ENCODE measurements at places on chromosomes 2 and 18.
A peak's percentile ranks its signal among the peaks of the same experiment; 100 is the strongest.

DNA sequence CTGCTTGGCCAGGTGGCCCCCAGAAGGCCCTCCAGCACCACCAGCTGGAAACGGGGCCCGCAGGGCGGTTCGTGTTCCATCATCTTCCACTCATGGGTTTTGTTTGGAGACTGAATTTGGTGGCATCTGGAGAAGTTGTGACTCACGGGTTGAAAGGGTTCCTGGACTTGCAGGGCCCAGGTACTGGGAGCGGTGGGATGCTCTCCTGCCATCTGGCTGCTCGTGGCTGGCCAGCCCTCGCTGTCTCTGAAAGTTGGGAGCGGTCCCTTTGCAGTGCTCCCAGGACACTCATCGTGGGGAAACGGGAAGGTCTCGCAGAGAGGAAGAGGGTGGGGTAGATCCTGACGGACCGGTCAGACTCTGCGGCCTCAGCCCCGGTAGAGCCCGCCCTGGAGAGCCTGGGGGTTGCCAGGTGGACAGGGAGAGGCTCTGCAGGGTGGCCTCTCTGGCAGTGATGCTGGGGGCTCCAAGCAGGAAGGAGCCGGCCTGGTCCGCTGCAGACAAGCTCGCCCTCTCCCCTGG is 47.5 kb downstream of the TWIST2 start:
- DNase-seq = no peak

GRCh38 chr2:221851531-221852045 is 279.5 kb upstream of the EPHA4 start:
- DNase-seq = no peak

DNA sequence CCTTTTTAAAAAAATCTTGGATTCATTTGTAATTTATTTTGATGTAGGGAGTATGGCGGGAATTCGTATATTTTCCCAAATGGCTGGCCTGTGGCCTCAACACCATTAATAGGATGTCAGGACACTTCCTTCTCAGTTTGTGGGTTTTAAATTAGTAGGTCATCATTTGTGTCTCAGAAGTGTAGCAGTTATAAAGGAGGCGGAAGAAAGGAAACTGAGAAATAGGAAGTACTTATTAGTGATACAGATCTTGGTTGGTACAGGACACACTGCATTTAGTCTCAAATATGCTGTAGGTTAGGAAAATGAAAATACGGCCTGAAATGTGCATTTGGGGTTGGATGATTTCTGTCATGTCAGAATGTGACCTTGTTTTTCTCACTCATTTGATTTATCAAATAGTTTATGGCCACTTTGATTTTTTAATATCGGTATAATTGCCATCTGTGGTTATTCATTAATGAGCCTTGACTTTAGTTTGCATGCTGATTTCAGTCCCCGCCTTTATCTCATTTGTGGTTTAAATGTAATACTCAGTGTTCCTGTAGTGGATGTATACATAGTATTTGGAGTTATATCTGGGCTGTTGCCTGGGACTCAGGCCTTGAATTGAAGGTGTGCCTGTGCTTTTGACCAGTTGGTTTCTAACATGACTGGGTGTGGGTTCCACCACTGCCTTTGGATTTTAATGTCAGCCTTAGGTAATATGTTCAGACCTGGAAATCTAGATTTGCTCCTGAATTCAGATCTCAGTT is 31.4 kb downstream of the ZCCHC2 start:
- no peak for DNase-seq

- DNase-seq = no peak
Observed at GRCh38 chr2:195898505-195899191, 170.0 kb downstream of the DNAH7 start.

- no peak for DNase-seq
Observed at GRCh38 chr18:41548521-41549260, 406.3 kb upstream of the PIK3C3 start.

DNA sequence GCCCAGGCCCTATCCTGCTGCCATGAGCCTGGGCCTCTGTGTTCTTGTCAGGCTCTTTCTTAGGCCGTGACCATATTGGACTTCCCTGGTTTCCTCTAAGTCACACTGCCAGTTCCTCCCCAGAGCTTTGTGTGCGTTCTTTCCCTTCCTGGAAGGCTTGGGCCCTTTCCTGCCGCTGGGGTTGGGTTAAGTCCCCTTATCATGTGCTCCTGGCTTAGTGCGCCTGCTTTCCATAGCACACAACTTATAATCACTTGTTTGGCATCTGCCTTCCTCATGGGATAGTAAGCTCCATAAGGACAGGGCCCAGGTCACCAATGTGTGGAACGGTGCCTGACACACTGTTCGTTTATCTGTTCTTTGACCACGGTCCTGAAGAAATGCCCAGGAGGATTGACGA is 31.3 kb downstream of the NIFK start:
- DNase-seq = no peak

- DNase-seq = no peak
Observed at GRCh38 chr2:126912201-126912600, 13.5 kb downstream of the TEX51 start.

DNA sequence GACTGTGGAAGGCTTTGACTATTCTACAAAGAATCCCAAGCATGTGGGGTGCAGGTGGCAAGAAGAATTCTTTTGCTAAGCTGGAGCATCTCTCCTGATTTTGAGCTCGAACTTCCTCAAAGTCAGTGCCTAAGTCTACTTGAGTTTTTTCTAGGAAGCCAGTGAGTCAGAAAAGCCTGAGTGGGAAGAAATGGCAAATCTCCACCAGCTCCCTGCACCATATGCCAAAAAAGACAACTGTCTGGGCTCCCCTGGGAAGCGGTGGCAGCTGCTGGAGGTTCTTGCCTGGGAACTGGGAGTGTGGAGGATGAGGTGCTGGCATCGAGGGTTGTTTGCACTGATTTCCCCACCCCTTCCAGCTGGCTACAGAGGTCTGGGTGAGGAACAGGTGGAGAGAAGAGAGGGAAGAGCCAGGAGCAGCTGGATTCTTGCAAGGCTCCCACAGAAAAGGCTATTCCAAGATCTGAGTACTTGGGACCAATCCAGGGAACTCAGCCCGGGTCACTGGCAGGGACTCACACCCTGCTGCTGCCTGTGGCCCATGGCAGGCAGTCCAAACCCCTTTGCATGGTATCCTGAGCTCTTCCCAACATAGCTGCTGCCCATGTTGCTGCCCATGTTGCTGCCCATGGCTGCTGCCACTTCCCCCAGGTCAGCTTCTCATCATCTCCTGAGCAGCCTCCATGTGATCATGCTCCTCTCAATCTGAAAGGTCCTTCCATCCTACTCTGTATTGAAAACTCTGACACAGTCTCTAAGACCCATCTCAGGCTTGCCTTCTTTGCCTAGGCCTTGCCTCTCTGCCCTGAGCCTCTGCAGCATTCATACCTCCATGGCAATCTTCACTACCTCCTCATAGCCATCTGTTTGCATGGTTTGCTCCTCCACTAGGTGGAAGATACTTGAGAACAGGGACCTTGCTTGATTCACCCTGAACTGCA is 128.3 kb upstream of the SPATS2L start:
- DNase-seq = no peak

GRCh38 chr2:113211226-113212105 is 37.7 kb downstream of the PSD4 start:
- no peak for DNase-seq

DNA sequence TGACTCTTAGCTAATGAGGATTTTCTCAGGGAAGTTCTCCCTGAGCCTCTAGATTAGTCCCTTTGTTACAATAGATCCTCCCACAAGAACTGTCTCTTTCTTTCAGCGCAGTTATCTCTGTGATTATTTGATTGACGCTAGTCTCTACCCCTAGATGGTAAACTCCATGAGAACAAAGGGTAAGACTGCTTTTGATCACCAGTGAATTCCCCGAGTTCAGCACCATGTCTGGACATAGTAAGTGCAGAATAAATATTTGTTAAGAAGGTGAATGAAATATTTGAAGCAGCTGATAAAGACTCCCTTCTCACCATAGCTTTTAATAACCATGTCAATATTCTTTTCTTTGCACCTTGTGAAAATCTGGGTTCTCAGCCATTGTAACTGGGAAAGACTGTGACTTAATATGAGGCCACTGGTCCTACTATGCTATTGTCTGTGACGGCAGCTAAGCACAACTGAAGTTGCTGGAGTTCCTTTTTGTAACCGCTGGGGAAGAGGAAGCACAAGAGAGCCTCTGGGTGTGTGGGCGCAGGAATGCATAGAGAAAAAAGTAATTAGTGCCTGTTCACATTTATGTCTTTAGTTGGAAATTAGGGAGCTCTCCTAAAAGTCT is 214.7 kb downstream of the TGIF1 start:
- DNase-seq = no peak

- no peak for DNase-seq
Observed at GRCh38 chr2:240157147-240157470, 16.7 kb upstream of the OTOS start.

DNA sequence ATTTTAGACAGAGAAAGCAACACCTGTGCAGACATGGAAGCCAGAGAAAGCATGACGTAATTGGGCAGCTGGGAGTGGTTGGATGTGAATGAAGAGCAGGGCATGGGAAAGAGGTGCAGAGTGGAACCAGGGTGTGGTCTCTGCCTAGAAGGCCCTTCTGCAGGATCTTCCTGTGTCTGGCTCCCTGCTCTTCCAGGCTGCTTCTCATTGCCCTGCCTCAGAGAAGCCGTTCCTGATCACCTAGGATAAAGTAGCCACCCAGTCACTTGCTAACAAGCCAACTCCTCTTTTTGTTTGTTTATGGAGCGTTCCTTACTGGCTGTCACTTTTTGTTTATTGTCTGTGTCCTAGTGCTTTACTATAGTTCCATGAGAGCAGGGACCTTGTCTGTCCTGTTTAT is 28.5 kb downstream of the GALNT1 start:
- no peak for DNase-seq

DNA sequence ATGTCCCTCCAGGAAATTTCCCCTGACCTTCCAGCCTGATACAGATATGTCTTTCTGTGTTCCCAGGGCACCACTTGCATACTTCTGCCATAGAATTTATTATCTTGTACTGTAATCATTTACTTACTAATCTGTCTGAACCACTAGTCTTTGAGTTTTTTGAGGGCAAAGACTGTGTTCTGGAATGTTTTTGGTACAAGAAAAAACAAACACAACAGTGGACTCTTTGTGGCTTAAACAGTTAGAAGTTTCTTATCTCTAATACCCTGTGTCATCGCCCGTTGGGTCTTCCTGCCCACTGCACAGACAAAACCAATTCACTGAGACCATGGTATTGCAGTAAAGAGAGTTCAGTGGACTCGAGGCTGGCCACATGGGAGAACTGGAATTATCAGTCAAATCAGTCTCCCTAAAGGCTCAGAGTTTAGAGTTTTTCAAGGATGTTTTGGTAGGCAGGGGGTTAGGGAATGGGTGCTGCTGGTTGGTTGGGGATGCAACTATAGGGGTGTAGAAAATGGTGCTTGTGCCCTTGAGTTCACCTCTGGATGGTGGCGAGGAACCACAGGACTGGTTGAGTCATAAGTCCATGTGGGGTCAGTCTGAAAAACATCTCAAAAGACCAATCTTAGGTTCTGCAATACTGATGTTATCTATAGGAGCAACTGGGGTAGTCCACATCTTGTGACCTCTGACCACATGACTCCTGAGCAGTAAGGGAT is 20.3 kb downstream of the RALB start:
- DNase-seq = peak; percentile 45

DNA sequence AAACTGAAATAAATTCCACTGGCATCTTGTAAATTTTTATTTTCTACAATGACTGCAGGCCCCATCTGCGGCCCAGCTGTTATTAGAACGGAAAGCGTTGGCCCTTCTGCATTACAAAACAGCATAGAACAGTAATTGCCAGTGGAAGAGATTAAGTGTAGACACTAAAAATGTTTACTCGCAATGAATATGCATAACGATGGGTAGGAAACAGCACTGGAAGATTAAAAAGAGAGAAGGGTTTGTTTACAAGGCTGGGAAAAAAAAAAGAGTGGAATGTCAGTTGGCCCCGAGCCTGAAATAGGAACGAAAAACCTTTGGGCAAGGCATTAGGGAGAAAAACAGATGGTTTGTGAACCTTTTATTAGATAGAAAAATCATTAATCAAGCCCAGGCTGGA is 275.9 kb upstream of the TCF4 start:
- no peak for DNase-seq

- no peak for DNase-seq
Observed at GRCh38 chr2:150686391-150686790, 198.9 kb upstream of the RND3 start.

DNA sequence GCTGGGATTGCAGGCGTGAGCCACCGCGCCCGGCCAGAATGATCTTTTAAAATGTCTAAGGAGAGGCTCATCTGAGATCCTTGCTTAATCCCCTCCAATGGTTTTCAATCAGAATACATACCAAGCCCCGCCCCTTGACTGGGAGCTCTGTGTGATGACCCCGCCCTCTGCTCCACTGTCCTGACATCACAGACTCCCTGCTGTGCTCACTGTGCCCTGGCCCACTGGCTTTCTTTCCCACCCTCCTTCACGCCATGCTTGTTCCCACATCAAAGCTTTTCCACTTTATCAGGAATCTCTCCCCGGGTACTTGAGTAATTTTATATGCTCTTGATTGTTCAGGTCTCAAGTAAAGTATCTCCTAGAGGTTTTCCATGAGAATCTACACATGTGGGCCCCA is 762.3 kb upstream of the ID2 start:
- no peak for DNase-seq

DNA sequence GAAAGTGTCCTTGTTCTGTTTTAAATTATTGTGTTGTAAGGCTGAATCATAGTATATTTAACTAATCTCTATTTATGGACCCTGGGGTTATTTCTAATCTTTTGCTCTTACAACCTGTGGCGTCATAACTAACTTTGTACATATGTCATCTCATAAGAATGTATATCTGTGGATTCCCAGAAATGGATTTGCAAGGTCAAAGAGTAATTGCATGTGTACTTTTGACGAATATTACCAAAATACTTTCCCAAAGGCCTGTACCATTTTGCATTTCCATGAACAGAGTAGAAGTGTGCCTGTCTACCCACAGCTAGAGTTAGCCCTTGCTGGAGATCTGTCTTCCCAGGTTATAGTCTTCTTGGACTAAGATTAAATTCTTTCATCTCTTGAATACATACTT is 42.8 kb downstream of the SEMA4F start:
- DNase-seq = no peak

- DNase-seq = no peak
Observed at GRCh38 chr18:27803957-27804356, 373.0 kb downstream of the CDH2 start.

GRCh38 chr2:235114286-235114685 is 162.5 kb downstream of the SH3BP4 start:
- DNase-seq = no peak

- DNase-seq = no peak
Observed at GRCh38 chr2:169136885-169137534, 67.6 kb downstream of the DHRS9 start.

DNA sequence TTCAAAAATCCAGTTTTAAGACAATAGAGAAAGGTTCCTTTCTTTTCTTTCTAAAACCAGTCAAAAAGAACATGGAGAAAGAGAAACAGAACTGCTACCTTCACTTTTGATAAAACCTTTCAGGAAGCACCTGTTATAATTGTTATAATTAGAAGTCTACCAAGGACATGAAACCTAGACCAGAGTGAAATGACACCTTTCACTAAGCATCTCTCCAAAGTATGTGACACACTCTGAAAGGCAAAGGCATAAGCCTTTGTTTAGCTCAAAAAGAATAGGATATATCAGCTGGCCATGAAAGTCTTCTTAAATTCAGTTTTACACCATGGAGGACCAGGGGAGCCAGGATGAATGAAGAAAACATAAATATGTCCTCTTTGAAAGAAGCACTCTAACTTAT is 18.8 kb upstream of the RBM45 start:
- no peak for DNase-seq

GRCh38 chr2:105749583-105750400 is 5.1 kb downstream of the NCK2 start:
- DNase-seq = no peak

- no peak for DNase-seq
Observed at GRCh38 chr2:128632501-128632800, 313.8 kb upstream of the HS6ST1 start.

GRCh38 chr2:186543561-186544131 is 46.2 kb upstream of the ITGAV start:
- DNase-seq = no peak

Data from T-helper 2 cell (primary cell).